ENCODE measurements at places on chromosomes 11 and 22.

DNA sequence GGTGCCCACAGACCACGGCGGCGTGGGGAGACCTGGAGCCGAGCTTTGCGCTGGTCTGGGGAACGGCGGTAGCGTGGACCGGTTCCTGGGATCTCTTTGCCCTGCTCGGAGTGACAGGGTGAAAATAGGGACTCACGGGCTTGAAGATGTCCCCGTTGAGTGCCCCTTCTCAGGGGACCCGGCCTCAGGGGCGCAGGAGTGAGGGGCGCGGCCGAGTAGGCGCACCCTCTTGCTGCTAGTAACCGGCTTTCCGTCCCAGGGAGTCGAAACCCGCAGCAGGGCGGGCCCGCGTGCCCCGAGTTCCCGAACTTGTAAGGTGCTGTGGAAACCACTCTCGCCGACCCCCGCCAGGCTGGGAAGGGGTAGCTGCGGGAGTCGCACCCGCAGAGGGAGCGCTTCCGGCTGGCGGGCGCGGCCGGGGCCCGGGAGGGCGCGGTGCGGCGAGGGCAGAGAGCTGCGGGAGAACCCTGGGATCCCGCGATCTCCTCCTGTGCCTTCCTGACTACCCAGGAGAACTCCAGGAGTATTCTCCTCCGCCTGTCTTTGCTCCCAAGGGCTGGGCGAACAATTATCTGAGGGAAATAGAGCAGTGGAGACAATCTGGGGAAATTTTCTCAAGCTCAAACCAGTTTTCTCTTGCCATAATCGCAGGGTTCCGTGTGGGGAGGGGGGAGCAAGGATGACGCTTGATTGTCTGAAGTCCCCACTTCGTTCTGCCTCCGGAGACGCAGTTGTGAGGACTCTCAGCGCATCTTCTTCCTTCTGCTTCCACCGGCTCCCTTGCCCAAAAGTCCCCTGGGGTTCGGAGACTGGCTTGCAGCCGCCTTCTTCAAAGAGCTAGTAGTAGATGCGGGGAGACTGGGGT is 666 bp downstream of the NELL1 start:
- no peak for DNase-seq

DNA sequence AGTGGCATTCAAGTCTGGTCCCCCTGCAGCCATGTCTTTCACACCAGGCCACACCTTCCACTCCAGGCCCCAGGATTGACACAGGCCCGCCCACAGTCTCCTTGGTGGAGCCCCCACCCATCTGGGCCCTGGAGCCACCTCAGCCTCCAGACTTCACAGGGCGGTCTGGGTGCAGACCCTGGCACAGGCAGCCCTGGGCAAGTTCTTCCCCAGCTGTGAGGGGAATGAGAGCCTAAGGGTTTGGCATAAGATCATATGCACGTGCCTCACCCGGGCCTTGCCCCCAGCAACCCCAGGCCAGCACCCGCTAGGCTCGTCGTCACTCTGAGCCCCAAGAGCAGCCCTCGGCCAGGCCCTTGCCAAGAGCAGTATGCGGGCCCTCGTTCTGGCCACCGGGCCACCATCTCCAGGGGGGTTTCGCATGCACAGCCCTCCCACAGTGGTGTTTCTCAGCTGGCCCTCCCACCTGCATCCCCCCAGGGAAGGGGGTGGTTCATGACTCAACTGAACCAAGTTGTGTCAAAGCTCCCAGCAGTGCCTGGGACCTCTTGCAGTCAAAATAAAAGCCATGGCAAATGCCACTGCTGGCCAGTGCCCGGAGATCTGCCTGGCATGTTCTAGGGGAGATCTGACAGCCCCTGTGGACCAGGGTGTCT is 70.4 kb upstream of the KCNQ1OT1 start:
- no peak for DNase-seq

GRCh38 chr11:133467686-133468085 is 64.6 kb downstream of the OPCML start:
- no peak for DNase-seq

GRCh38 chr11:104546501-104546900 is 351.8 kb downstream of the CASP12 start:
- no peak for DNase-seq

DNA sequence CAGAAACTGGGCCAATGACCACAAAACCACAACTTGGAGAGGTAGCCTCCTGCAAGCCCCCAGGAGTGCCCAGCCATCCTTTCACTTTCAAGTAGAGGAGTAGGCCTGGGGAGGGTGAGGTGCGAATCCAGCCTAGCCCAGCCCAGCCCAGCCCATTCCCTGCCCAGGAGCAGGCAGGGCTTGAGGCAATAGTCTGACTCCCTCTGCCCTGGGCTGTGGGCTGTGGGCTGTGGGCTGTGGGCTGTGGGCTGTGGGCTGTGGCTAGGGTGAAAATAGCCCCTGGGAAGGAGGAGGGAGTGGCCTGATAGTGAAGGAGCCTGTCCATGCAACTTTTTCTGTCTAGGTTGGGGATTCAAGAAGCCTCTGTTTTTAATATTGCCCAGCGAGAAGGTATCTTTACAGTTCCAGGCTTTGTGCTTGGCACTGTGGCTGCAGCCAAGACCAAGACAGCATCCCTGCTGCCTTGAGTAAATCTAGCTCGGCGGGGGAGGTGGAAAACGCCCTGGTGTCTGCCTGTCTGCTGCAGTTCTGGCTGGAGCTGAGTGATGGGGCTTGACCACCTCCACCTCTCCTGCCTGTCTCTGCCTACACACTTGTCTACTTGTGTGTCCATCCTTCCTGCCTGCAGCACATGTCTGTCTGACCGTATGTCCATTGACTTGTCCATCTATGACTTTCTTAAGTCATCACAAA is 40.7 kb downstream of the LMO1 start:
- no peak for DNase-seq
